ENCODE measurements at places on chromosomes 2 and 18. TPM values are rescaled to one million over a fixed set of nuclear protein-coding genes. Genes with fewer than 3 reads are reported as not detected.

The KCTD1 gene
- total RNA-seq, result 21.4 TPM

The TMEM200C gene
- total RNA-seq, result 6.1 TPM

- DNase-seq, result no peak
Measured at GRCh38 chr18:75775121-75775520, 347.6 kb upstream of the SMIM21 start.

- no peak for DNase-seq
Measured at GRCh38 chr2:109452318-109453305, 161.2 kb downstream of the SEPTIN10 start.

DNA sequence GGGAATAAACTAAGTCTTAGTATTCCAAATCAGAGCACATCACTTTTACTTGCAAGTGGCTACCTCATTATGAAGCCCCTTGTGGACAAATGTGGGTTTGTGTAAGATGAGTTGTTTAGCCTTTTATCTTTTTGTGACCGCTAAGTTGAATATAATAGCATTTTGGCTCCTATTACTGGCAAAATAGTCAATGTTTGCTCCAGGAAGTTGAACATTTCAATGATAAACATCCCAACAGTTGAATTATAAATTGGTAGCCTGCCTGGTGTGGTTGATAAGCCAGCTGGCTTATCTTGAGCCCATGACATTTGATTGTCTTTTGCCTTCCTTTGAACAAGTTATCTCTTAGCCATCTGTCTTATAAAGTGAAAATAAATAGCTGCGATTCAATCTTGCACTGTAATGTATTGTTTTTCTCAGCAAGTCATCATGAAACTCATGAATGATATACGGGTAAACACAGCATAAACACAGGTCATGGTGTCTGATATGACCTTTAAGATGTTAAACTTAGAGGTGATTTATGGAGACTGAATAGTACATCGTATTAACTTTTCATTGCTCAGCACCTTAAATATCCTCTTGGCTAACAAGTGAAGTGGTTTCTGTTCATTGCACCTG, 338.4 kb downstream of the SOCS6 start:
- no peak for DNase-seq
